8988T (cell line): ENCODE measurements at places on chromosomes 7 and 10.

DNA sequence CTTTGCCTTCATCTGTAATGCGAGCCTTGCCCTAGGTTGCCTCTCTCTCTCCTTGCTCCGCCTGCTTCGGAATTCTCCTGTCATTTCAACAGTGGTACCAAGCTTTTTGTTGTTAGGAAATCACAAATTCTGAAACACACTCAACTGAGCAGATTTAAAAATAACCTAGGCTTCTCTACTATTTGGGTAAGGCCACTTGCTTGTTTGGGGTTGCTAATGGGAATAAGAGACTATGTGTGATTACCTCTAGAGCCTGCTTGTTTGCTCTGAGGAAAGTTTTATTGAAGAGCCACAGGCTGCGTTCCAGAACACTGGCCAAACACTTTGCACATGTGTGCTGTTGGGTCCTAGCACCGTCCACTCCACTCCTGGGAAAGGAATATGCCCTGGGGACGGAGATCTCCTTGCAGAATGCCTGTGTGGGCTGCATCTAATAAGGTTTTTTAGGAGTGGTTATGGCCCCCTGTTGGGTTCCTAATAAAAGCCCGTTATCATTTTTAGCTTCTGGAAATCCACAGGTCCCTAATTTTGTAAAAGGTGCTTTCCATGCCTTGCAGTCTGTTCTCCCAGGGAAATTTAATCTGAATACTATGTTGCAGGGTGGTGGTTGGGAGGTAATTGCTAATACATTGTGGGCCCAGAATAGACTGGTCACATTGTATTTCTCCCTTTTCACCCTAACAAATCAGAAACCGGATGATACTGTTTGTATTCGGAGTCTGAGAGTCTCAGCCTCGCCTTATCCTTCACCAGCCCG is 68.7 kb upstream of the KLF6 start:
- DNase-seq = no peak

- peak; percentile 94 for DNase-seq
These were observed 52.5 kb downstream of the PROSER2 start for GRCh38 chr10:11875494-11876281.

GRCh38 chr7:17968791-17969715 is 28.8 kb upstream of the SNX13 start:
- DNase-seq = no peak

GRCh38 chr10:123150986-123151736 is 3.0 kb upstream of the BUB3 start:
- DNase-seq = no peak

DNA sequence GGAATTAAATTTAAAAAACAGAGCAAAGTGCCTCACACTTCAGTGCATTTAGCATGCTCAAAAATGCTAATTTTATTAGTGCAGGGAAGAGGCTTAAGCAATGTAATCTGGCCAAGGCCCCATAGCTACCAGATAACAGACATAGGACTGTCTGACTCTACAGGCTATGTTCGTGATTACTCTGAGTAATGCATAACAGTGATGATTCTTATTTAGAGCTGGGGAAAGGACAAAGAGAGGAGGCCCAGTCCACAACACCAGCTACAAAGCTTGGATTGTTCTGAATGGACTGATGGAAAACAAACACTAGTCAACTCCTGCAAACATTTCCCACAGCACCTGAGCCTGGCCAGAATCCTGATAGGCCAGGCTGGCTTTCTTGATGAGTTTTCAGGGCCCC is 8.4 kb upstream of the CH25H start:
- no peak for DNase-seq

DNA sequence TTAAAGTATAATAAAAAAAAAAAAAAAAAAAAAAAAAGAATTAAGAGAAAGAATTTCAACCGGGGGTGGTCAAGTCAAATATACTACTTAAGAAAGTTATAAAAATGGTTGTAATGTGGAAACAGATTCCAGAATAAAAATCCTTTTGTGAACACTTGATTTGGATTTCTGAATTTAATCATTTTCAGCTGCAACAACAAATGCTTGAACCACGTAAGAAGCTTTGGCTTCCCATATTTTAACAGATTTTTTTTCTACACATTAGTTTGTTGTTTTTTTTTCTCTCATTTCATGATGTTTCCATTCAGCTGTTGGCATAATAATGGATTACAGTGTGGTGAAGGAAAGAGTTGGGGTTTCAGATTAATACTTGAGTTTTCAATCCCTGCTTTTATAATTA is 137.3 kb upstream of the AGR3 start:
- DNase-seq = no peak

DNA sequence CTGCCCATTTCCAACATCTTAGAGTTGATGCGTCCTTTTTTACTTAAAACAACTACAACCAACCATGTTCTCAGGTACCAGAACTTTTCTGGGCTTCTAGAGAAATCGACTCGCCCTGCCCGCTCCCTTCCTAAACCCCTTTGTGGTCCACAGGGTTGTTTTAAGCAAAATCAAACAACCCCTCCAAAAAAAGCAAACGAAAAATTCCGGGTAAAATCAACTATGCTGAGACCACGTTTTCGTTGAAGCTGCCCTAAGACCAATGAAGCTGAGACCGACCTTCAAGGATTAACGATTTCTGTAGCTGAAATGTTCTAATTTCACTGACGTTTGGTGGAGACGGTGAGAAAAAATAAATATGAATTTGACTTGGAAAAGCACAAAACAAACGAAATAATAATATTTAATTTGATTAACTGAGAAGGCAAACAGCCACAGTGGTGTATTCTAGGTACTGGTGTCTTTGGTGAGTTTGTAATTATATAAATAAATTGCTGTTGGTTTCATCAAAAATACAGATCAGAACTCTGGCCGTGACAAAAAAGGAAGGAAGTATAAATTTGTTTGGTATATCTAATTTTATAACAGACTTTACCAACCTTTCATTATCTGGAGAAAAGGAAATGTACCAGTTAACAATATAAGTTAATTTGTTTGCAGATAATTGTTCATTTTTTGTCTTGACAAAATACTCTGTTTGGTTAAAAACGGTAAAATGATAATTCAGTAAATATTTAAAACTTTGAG is 4.7 kb upstream of the IGF2BP3 start:
- DNase-seq = no peak

- DNase-seq = no peak
These were observed 5.1 kb upstream of the MYO1G start for GRCh38 chr7:44983742-44984477.

DNA sequence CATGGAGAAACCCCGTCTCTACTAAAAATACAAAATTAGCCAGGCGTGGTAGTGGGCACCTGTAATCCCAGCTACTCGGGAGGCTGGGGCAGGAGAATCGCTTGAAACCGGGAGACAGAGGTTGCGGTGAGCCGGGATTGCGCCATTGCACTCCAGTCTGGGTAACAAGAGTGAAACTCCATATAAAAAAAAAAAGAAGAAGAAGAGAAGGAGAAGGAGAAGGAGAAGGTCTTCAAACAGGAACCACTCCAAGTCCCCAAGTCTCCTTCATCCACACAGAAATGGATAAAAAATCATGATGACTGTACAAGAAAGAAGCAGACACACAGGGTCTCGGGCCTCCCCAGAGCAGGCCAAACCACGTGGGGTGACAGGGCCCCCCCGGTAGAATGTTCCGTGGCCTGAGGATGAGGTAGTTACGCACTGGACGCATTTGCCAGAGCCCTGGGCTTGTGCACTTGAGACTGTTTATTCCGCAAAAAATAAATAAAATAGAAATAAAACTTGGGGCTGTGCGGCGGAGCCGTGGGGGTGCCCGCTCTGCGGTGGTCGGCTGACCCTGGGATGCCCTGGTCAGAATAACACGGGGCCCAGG is 15.8 kb downstream of the VENTX start:
- DNase-seq = no peak

DNA sequence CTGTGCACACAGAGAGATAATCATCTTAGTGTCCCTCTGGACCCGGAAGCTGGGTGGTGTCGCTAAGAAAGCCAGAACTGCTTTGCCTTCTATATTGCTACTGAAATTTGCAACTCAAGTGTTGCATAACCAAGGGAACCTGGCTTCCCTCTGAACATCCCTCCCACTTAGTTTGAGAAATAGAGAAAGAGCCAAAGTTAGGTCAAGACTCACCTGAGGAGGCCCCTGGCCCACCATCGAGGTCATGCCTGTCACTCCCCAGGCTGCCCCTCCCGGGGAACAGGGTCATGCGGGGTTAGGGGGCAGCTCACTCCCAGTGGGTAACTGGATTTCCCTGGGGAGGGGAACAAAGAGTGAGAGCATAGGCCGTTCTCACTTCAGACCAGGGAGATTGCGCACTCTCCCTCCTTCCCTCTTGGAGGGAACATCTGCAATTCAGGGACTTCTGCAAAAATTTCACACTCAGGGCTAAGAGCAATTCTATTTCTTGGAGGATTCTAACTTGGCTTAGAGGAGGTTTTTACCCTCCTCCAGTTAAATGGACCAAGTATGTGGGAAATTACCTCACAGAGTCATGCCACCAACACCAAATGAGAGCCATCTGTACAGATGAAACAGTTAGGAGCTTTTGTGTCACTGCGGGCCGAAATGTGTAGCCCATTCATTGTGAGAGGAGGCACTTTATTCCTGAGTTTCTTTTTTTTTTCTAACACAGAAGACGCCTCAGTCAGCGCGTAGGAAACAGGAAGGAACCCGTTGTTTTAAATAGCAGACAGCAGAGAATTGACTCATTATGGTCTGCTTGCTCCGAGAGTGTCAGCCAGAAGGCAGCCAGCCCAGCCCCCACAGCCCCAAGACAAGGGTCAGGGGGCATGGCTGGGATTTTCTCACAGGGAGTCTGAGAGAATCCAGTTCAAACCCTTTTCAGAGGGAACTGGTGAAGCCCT is 221.3 kb downstream of the ARHGAP12 start:
- DNase-seq = no peak

- DNase-seq = peak; percentile 54
These were observed at the start of gene GPR37 for GRCh38 chr7:124765401-124766352. GPR37 (minus strand) TSS chr7:124765792; CDS start chr7:124764976, 816 bp downstream.
